Kasumi-1 (cell line): ENCODE measurements at places on chromosomes 5 and 9.

GRCh38 chr5:141484641-141485311 is at the start of gene PCDHGC4:
PCDHGC4 (plus strand) TSS chr5:141485030; CDS start chr5:141485174, 144 bp downstream.
- DNase-seq, result no peak

- no peak for DNase-seq
Observed at GRCh38 chr9:116156621-116157314, 3.2 kb downstream of the PAPPA start.

- DNase-seq, result no peak
Observed at GRCh38 chr5:142720641-142721271, 34.9 kb upstream of the FGF1 start.

GRCh38 chr9:120184266-120184665 is 395.7 kb downstream of the CDK5RAP2 start:
- no peak for DNase-seq

DNA sequence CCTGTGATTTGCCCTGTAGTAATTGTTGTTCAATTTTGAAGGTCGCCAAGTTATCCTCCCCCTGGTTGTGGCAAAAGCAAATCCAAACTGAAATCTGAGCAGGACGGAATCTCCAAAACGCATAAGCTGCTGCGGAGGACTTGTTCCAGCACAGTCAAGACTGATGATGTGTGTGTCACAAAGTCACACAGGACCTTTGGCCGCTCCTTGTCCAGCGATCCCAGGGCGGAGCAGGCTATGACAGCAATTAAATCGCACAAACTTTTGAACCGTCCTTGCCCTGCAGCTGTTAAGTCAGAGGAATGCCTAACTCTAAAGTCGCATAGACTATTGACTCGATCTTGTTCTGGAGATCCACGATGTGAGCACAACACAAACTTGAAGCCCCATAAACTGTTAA is 128.4 kb downstream of the PARP8 start:
- no peak for DNase-seq
